Bronchial smooth muscle cell (primary cell): ENCODE measurements at places on chromosomes 12 and 14. TPM values are rescaled to one million over a fixed set of nuclear protein-coding genes. Genes with fewer than 3 reads are reported as not detected.

Gene GIT2
- total RNA-seq, result 25.7 and 28.9 TPM in 2 replicates

Gene GLS2
- total RNA-seq, result 0.09 and 0.16 TPM in 2 replicates

Gene HAL
- under 0.01 TPM in 1 of 2 replicates, not detected in the other for total RNA-seq

Gene TAS2R7
- not detected in 2 replicates for total RNA-seq
